ENCODE measurements at places on chromosomes 6 and 20.

- no peak for DNase-seq
Measured at GRCh38 chr6:138685257-138685656, 88.3 kb upstream of the CCDC28A start.

DNA sequence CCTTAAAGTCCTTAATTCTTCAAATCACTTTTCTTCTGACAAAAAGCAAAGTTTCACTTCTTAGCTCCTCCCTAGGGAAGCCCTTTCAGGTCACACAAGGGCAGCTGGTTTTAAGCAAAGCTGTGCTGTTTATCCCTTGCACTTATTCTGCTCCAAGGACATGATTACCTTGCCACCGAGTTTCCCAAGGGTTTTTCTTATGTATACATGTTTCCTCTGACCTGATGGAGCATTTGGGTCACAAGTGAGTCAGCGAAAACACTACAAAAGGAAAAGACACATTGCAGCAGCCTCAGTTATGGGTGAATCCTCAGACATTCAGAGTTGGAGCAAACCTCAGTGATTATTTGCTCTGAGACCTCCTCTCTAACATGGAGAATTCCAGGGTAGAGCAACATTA is 26.6 kb upstream of the ILRUN start:
- DNase-seq = no peak

- no peak for DNase-seq
Measured at GRCh38 chr6:107488174-107488874, 1.6 kb upstream of the SOBP start.

- no peak for DNase-seq
Measured at GRCh38 chr6:142695016-142695415, 250.0 kb downstream of the HIVEP2 start.

GRCh38 chr6:130407032-130407431 is 41.2 kb downstream of the TMEM200A start:
- DNase-seq = no peak

- DNase-seq = peak; percentile 33
Measured at GRCh38 chr6:167140589-167141474, 16.9 kb downstream of the GPR31 start.

GRCh38 chr6:160775792-160776580 is 73.9 kb downstream of the PLG start:
- no peak for DNase-seq

- DNase-seq = no peak
Measured at GRCh38 chr6:133040803-133041419, 200.2 kb upstream of the EYA4 start.

GRCh38 chr20:52799130-52799529 is 173.0 kb upstream of the TSHZ2 start:
- DNase-seq = no peak

DNA sequence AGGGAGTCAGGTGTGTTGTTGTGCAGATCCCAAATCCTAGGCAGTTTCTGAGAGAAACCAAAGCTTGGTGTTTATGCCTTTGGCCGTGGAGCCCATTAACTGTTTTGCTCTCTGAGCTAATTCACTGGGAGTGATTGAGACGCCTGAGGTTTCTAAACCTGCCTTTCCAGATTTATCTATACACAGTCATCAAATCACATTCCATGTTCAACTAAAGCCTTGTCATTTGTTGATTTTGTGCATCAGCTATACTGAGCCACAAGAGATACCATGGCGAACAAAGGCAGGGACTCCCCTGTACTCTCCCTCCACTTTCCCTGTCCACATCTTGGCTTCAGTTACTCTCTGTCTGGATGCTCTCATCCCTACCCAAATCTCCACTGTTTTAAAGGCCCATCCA is 229.7 kb upstream of the PMEPA1 start:
- DNase-seq = no peak

DNA sequence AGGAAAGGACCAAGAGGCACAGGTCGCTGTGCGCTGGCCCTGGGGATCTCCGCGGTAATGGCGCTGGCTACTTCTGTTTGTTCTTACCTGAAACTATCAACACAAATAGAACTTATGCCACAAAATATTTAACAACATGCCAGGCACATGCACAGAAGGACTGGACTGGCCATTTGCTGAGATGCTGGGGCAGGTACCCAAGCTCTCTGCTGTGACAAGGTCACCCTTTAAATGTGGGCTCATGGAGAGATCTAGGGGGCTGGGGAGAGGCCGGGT is 28.0 kb upstream of the PXDC1 start:
- DNase-seq = no peak

DNA sequence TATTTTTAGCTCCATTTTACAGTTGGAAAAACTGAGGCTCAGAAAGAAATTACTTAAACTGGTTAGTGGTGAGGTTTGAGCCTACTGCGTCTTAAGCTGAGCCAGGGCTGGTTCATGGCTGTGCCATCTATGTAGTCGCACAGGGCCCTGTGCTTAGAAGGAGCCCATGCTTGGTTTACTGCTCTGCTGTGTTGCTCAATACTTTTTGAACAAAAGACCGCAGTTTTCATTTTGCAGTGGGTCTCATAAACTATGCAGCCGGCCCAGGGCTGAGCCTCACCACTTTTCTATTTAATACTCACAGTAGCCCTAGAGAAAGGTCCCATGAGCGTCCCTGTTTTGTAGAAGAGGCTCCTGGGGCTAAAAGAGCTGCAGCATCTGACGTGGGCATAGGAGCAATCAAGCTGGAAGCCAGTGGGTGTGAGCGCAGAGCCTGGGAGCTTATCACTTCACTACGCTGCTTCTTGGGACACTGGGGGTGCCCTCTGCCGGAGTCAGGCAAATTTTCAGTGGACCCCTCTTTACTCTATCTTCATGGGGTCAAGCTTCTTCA is 501 bp downstream of the SIRPB2 start:
- no peak for DNase-seq

DNA sequence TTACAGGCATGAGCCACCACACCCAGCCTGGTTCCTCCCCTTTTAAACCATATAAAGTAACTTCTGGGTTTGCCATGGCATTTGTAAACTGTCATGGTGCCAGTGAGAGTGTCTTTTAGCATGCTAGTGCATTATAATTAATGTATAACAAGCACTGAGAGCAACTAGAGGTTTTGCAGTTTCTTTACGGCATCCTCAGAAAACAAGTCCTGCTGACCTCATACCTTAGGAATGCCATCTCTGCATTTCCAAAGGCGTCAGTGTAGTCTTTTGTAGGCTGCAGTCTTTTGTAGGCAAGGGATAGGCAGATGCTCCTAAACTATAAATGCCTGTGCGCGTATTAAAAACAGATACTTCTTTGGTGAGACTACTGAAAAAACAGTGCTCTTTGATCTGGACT is 75.0 kb upstream of the EZR start:
- peak; percentile 88 for DNase-seq

GRCh38 chr6:111793711-111794111 is 79.5 kb downstream of the FYN start:
- no peak for DNase-seq

- DNase-seq = peak; percentile 71
Measured at GRCh38 chr6:15312500-15312899, 66.6 kb downstream of the JARID2 start.
